ENCODE measurements at places on chromosomes 7 and 10. TPM values are rescaled to one million over a fixed set of nuclear protein-coding genes. Genes with fewer than 3 reads are reported as not detected.

TAS2R4 gene
- total RNA-seq = 1.6 TPM

SMKR1 gene
- 1.9 TPM for total RNA-seq

INMT gene
- total RNA-seq = not detected

FAM107B gene
- total RNA-seq = 2.7 TPM

PRPS1L1 gene
- not detected for total RNA-seq

FAM171A1 gene
- 25.2 TPM for total RNA-seq

FANK1 gene
- total RNA-seq = 1.1 TPM

ANKRD16 gene
- total RNA-seq = 8.2 TPM

AOC1 gene
- not detected for total RNA-seq

DNA sequence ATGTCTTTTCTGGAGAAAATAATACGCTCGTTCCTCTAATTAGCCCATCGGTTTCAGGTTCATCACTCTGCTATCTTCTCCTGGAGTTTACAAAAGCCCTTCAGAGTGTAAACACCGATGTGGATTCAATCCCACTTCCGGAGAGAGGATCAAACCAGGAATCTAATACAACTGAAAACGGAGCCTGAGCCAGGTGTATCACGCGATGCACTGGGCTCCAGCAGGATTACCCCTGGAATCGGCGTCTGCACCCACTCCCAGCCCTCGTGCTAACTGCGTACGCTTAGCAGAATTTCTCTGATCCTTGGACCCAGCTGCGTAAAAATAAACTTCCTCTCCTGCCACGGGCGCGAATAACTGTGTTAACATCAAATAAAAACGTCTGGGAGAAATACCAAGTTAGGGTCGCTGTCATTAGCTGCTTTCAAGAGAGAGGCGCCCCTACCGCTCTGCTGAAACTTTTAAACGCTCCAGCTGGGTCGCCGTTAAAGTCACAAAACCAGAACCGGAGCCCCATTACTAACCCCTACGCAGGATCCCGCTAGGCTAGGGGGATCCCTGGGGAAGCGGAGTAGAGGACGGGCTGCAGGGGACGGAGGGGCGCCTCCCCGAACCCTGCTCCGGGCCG is 502 bp downstream of the ZNF3 start:
- no peak for DNase-seq

DNA sequence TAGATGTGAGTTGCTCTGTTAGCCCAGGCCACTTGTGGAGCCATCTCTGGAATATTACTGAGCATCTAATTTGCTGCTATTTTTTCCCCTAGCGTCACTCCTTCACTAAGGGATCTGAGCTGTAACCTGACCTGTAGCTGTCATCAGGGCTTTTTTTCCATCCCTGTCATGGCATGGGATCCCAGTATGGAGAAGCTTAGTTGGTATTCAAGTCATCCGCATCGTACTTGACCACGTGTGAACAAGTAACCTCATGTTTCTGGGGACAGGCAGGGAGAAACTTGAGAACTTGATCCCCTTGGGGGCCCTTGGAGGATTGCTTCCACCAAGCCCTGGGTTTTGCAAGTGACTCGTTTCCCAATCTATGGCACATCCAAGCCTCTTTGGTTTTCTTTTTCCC is 474.4 kb upstream of the GALNT17 start:
- DNase-seq = no peak

GRCh38 chr7:130998993-130999602 is 265.1 kb upstream of the KLF14 start:
- DNase-seq = peak; percentile 96

GRCh38 chr10:30155401-30155800 is 96.0 kb upstream of the JCAD start:
- no peak for DNase-seq

GRCh38 chr10:45410807-45411606 is 37.0 kb downstream of the ALOX5 start:
- DNase-seq = no peak

- DNase-seq = peak; percentile 95
These were observed 214.0 kb upstream of the LRGUK start for GRCh38 chr7:133912916-133913697.

DNA sequence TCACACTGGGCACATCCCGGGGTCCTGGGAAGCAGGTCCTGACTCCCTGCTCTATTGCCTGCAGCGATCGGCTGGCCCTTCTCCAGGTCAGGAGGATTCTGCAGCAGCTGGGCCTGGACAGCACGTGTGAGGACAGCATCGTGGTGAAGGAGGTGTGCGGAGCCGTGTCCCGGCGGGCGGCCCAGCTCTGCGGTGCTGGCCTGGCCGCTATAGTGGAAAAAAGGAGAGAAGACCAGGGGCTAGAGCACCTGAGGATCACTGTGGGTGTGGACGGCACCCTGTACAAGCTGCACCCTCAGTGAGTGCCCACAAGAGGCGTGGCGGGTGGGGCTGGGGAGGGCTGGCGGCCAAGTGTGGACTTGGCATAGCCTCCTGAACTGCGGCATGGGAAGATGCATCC is 12.8 kb upstream of the HK1 start:
- no peak for DNase-seq

DNA sequence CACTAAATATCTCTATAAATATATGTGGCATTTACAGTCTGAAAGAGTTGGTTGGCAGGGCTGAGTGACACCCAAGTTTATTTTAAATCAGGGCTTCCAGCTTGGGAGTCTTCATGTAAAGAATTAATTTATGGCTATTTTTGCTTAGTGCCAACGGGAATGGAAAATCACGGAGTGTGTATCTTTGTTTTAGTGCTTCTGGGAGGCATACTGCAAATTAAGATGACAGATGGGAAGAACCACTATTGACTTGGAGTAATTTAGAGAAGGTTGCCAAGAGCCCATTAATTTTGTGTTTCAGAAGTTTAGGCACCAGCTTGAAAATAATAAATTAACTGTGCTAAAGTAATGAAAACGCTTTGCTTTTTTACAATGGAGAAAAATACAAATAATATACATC is 135.2 kb downstream of the GPR37 start:
- DNase-seq = no peak

GRCh38 chr7:133196856-133197612 is 55.8 kb upstream of the EXOC4 start:
- DNase-seq = no peak

- no peak for DNase-seq
These were observed 2.5 kb downstream of the ENTPD1 start for GRCh38 chr10:95758351-95759025.

- DNase-seq = peak; percentile 23
These were observed 212.0 kb downstream of the MAGI2 start for GRCh38 chr7:79241288-79242060.

DNA sequence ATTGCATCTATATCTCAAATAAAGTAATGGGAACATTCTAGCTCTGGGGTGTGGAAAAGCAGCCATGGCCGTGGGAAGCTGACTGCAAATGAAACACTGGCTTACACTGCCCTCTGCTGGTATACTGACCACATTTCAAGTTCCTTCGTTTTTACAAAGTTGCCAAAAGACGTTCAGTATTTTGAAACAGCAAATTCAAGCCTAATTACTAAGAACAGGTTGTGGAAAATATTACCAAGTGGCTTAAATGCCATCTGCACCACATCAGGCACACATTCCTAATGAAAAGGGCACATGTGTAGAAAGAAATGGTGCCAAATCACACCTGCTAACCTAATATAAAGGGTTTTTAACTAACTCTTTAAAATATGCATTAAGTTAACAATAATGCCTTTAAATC is 83.9 kb downstream of the JAZF1 start:
- DNase-seq = no peak

DNA sequence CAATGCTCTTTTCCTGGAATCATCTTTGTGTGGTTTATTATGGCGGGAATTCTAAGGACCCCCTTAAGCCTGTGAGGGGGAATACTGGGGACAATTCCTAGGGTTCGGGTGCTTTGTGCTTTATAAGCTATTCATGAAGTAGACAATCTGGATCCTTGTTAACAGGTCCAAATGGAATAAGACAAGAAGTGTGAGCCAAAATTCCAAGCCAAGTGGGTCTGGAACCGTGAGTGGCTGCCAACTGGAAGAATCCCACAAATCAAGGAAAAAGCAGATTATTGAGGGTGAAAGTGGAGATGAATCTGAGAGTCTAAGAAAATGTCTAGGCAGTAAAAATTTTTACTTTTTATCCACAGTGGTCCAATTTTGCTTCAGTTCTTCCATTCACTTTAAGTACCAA is 136.8 kb downstream of the MDFIC start:
- no peak for DNase-seq

DNA sequence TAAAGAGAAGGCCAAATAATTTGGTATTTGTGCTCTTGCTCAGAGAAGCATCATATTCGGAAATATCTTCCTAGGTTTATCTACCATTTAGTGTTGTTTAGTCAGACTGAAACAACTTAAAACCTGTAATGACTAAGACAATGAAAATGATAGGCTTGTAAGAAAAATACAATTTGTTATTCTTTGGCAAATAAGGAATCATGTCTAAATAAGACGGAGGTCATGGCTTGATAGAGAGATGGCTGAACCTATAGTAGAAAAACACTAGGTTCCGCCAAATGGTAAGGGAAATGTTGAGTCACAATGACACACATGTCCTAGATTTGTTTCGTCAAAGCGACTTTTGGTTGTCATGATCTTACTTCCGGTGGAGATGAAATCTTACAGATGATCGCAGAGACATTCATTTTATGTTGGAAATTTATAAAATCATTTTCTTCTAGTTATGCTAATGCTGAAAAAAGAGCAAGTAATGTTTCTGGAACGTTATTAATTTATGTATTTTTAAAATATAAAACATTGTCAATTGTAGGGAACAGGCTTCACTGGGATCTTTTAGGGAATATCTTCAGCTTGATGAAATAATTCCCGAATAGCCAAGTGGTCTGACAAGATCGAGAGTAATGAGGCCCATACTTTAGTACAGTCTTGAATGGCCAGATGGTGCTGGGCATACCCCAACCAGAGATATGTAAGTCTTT is 1.0 kb downstream of the SRGN start:
- DNase-seq = no peak

- DNase-seq = peak; percentile 31
These were observed 2.2 kb downstream of the GLUD1 start for GRCh38 chr10:87092376-87092860.

GRCh38 chr7:158740657-158741293 is 36.2 kb upstream of the NCAPG2 start:
- DNase-seq = no peak

GRCh38 chr7:1466524-1467271 is 7.4 kb upstream of the MICALL2 start:
- DNase-seq = no peak

DNA sequence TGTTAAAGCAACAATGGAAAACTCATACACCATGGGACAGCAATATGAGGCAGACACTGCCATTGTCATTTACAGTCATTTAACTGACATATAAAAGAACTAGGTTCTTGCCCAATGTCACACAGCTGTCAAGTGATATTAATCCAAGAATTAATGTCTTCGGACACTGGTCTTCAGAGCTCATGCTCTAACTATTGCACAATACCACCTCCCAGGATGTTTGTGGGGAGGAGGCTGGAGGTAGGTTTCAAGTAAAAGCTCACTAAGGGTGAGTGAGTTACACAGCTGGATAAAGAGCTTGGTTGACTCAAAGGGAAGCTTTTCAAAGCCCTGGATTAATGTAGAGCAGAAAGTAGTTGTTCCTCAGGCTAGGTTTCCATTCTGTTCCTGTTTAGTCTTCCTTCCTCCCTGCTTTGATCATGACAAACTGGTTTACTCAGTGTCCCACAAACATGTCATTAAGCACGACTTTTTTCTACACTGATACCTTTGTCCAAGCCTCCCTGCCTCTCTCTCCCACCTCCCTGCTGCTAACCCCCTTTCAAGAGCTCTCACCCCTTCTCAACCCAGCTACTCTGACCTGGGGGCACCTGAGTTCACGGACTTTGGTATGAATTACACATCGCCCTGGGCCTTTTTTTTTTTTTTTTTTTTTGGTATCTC is 987 bp upstream of the EXOC6 start:
- peak; percentile 51 for DNase-seq

DNA sequence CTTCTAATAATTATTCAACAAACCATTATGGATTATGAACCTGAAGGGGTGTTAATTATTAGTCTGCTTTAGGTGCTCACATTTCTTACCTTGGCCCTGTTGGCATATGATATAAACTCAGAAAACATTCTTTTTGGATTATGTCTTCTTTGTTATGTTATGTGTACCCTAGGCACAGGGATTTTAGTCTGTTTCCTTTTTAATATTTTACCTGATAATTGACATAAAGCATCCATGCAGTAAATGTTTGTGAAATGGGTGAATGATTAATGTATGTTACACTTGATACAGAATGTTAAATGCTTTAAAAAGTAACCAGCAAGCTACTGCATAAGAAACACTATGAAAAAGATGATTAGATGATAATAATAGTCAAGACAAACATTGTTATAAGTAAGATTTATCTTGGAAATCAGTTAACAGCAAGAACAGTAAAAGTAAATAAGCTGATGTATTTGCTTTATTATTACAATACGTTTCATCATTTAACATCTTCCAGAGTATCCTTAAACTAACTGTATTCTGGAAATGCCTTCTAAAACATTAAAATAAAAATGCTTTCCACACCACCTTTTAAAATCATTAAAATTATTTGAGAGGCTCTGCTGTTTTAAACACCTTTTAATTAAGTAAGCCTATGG is 204.7 kb downstream of the RELN start:
- no peak for DNase-seq

GRCh38 chr10:100779329-100779728 is 33.9 kb downstream of the PAX2 start:
- DNase-seq = no peak

DNA sequence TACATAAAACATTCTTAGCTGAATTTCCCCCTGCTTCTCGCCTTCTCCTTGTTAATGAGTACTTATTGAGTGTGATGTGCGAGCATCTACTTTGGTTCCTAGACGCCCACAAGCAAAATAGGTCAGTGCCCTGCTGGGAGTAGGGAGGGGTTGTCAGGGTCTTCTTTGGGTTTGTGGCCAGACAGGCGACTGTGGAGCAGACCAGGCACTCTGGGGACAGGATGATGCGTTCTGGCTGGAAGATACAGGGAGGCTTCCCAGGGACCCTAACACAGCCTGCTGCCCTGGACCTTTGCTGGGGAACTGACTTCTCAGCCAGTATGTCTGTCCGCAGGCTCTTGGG is 227.2 kb downstream of the CUX1 start:
- no peak for DNase-seq

DNA sequence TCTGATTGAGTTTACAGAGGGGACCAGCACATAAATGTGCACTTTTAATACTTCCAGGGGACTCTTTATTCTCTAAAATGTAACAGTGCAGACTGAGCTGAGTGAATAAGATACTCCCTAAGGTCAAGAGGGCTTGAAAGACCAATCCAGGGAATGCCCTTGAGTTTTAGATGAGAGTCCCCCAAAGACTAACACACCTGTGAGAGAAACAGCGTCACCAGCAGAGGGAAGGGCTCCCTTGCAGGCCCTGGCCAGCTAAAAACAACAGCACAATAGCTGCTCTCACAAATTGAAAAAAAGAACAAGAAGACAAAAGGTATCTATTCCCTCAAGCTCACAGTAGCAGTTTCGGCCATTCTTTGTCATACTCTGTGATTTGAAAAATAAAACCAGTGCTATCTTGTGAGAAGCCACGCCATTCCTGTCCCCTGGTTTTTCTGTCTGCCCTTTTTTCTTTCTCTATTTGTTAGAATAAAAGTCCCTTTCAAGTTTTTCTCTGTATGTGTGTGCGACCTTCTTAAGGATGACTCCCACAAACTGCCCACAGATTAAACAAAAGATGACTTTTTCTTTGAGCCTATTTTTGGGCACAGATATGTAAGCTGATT is 230.4 kb upstream of the BMPER start:
- no peak for DNase-seq
